ENCODE measurements at places on chromosomes 5 and 9.

GRCh38 chr5:91168859-91169258 lies 214.3 kb downstream of the ARRDC3 start:
- no peak for DNase-seq

GRCh38 chr9:131714161-131714646 lies 25.7 kb downstream of the RAPGEF1 start:
- DNase-seq = no peak

DNA sequence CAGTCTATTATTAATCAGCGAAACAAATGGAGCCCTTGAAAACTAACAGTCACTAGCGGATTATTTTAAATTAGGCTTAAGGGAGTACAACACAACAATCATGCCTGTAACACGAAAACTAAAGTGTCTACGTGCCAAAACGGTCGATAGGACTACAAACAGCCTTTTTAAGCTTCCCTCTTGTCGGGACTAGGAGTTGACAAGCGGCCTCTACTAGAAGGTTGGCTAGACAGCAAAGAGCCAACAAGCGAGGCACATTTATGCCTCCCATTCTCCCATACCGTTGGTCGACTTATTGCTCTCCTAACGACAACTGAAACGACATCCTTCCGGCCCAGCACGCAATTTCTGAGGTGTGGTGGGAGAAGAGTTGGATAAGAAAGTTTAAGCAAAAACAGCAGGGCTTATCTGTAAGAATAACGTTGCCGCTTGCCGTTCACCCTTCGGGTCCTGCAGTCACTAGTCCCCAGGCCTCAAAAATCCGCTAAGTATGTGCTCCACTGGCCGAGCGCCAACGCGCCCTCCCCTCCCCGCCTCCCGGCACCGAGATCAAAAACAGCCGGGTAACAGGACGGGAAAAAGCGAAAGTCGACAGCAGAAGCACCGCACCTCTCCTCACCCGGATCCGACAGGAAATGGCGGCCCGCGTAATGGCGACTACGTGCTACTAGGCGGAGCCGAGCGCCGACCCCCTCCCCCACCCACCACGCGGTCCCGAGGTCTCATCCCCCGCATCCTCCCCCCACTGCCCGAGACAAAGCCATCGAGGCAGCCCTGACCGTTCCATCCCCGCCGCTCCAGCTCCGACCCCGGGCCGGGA lies 813 bp downstream of the HNRNPK start:
- peak; percentile 91 for DNase-seq

DNA sequence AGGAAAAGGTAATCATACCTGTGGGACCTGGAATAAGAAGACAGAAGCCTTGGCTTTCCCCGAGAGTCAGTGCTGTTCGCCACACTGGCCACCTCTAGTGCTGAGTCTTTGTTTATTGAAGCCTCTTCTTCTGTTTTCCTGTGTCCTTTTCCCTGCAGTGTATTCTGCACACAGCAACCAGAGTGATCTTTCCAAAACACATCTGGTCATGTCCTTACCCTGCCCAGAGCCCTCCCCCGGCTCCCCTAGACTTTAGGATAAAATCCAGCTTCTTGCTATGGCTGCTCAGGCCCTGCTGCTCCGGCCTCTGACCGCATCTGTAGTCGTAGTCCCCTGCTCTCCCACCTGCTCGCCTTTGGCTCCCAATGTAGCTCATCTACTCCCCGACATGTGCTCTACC lies 28.3 kb downstream of the GALNT10 start:
- DNase-seq = no peak

GRCh38 chr5:11596657-11597071 lies 307.6 kb downstream of the CTNND2 start:
- no peak for DNase-seq

- peak; percentile 4 for DNase-seq
Measured at GRCh38 chr9:134618833-134619447, 22.7 kb upstream of the COL5A1 start.

GRCh38 chr5:95686651-95687050 lies 3.9 kb upstream of the SPATA9 start:
- no peak for DNase-seq

DNA sequence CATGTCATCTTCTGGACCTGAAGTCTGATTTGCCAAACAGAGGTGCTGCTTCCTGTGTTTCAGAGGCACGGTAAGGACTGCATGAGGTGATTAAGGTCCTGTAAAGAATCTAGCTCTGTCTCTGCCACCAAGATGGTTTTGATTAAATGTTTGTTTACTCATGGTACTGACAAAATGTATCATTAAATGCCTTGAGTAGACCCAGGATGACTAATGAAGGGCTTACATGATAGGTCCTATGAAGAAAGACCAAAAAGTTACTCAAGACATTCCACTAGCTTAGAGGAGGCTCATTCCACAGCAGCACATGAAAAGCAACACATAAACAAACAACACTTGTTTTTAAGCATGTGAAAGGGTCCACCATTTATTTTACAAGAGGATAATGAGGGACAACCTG lies 100.9 kb downstream of the BOD1 start:
- DNase-seq = no peak

- DNase-seq = no peak
Measured at GRCh38 chr5:151168602-151169344, 11.2 kb upstream of the ANXA6 start.

DNA sequence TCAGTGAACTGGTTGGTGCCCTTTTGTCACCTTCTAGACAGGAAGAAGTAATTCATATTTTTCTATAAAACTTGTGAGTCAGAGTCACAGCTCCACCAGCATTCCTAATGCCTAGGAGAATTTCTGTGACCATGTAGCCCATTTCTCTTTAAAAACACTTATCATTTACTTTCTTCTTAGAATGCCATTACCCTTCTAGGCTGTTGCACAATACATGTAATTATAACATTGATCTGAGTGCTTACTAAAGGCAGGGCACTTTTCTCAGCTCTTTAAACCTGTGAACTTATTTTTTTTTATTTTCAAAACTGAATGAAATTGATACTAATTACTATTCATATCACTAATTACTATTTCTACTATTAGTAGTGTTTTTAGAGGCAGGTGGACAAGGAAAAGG lies 373.7 kb downstream of the TLE4 start:
- DNase-seq = no peak

DNA sequence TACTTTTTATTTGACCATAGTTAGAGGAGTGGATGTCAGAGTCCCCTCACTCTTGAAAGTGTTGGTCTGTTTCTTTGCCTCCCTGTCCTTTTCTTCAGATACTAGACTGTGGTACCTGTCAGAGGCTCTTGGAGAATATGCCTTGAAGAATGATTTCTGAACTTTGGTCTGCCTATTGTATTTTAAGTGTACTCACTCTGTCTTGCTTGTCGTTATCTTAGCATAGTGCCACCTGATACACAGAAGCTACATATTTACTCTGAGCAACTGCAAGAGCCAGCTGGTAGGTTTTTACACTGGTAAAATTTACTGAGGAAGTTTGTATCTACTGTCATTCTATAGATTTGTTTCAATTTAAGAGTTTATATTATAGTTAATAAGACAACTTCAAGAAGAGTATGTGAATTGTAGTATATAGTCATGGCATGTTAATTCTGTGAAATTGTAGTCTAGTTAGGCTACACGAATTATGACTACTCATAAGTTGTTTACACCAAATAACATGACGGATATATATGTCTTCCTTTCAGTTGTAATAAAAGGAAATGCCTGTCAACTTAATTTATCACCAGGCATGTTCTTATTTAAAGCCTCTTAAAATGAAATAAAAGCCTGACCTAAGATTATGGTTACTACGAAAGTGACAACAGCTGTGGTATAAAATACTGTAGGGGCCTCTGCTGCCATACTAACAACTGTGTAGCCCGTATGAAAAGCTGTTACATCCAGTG lies 201.7 kb downstream of the KDM4C start:
- DNase-seq = no peak

Data from activated CD4-positive, alpha-beta memory T cell treated with anti-CD3 and anti-CD28 coated beads for 36 hours (primary cell).